ENCODE measurements at places on chromosomes 1 and 21. TPM values are rescaled to one million over a fixed set of nuclear protein-coding genes. Genes with fewer than 3 reads are reported as not detected.
A peak's percentile ranks its signal among the peaks of the same experiment; 100 is the strongest.

- peak; percentile 67 for DNase-seq
Measured at GRCh38 chr1:62175568-62176179, 19.0 kb upstream of the L1TD1 start.

DNA sequence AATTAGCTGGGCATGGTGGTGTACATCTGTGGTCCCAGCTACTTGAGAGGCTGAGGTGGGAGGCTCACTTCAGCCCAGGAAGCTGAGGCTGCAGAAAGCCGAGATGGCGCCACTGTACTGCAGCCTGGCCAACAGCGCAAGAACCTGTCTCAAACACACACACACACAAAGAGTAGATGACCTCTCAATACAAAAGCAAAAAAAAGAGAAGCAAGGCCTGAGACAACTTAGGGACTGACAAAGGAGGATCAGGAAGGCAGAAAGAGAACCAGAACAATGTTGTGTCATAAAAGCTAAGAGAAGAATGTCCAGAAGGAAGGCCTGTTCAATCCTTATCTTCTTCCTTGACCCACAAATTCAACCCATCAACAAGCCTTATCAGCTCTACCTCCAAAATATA is 18.5 kb downstream of the WASF2 start:
- no peak for DNase-seq

DNA sequence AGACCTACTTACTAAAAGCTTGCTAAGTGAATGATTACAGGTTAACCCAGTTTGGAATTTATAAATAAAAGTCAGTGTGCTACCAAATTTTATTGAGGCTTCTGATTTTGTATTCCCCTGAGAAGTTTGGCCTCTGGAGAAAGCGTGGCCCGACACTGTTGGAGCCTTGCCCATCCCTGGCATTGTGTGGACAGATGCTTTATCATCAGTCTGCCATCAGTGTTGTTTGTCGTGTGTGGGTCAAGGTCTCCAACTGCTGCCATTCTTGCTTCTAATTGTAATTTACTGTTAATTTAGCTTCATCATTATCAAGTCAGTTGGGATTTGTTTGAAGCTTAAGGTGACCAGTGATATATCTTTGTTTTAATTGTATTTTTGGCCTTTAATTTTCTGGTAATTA is 62.0 kb upstream of the LPGAT1 start:
- DNase-seq = no peak

DNA sequence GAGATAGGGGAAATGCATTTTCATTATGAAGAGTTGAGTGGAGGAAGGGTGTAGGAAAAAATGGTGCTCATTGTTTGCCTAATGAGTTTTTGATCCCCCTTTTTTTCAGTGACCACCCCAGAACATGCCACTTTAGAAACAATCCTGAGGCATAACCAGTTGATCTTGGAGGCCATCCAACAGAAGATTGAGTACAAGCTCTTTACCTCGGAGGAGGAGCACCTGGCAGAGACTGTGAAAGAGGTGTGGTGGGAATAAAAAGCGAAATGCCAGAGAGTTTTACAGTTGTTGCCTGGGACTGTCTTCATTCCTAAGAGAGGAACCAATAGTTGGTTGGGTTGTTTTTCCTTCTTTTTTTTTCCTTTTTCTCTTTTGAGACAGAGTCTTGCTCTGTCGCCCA is 54.3 kb upstream of the EPHA8 start:
- DNase-seq = no peak

DNA sequence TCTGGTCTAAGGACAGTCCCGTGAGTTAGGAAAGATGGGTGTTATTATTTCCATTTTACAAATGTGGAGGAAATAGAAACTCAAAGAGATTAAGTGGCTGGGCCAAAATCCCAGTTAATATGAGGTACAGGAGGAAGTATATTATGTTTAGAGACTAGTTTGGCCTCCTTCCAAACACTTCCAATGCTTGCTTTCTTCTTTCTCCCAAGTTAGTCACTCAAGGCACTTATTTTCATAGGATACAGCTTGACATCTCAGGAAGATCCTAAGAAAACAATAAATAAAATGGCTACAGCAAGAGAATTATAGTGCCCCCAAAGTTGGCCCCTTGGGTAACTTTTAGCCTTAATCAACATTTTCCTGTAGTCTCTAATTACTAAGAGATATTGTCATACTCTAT is 47.5 kb upstream of the IPO9 start:
- no peak for DNase-seq

- no peak for DNase-seq
Measured at GRCh38 chr21:39386899-39387298, 38.0 kb upstream of the HMGN1 start.

DNA sequence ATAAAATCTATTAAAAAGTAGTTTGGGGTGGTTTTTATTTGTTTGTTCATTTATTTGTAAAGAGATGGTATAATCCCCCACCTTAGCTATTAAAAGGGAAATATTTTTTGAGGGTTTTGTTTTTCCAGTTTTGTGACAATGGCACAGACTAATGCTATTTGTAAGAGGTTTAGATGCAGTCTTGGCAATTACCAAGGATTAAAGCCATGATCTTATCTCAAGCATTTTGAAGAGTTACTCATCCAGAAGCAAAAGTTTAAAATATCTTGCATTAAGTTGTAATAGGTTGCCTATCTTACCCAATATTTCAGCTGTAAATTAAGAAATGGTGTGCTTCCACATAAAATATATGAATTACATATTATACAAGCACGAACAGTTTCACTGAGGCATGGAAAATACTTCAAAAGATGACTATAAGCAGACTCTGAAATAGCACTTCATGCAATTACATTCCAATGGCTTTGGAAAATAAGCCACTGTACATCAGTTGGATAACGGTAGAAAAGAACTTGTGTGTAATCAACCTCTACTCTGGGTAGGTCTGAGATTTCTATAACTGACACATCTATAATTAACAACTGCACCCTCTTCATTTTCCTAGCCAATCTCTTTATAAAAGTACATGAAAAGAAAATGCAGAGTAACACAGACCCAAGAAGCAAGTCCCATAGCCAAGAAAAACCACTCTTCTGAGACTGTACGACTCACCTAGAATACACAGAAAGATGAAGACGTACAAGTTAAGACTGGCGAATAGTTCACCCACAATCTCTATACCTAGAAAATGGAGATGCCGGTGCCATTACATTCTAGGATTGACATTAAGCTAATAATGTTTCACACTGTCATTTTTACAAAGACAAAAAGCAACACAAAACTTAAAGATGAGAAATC is 95.2 kb downstream of the PTPN14 start:
- no peak for DNase-seq

DNA sequence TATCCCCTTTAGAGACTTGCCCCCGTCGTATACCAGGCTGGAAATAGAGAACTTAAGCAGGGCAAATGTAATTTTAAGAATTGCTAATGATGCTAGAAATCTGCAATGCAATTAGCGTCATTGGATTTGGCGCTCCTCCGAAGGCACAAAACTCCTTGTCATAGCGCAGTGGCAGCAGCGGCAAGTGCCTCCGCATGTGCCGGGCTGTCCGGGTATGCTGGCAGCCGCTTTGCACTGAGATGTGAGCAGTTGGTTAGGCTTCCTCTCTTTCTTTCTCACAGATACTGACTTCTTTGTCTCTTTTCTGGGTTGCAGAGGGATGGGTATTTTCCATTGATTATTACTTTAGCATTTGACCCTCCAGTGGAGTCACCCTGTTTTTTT is 193.4 kb upstream of the LMO4 start:
- DNase-seq = no peak

DNA sequence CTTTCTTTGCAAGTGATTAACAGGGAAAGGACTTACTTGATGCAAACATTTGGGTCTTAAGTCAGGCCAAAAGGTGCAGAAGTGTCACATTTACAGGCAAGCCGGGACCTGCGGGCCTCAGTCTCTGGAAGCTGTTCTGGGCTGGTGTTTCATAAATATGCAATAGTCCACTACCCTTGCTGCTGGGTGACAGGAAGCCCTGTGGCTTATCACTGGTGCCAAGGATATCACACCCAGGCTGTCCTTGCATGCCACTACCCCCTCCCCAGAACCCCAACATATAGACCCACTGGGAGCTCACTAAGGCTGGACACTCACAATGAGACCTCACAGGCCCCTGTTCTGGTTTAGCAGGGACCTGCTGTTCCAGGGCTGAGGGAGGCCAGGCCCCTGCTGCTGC is 3.4 kb upstream of the LEFTY2 start:
- no peak for DNase-seq

The SELE gene
- total RNA-seq = not detected

The AGT gene
- not detected for total RNA-seq

The NR1I3 gene
- total RNA-seq = not detected

Data from SK-MEL-5 (cell line).